Natural killer cell treated with Interleukin-12 subunit alpha and Interleukin-12 subunit beta and Interleukin-15 and Interleukin-18, amount 100 ng/mL, for 72 hours (primary cell): ENCODE measurements at places on chromosomes 1 and 21.
A peak's percentile ranks its signal among the peaks of the same experiment; 100 is the strongest.

- no peak for DNase-seq
Measured at GRCh38 chr1:94828251-94828650, 8.1 kb downstream of the SLC44A3 start.

DNA sequence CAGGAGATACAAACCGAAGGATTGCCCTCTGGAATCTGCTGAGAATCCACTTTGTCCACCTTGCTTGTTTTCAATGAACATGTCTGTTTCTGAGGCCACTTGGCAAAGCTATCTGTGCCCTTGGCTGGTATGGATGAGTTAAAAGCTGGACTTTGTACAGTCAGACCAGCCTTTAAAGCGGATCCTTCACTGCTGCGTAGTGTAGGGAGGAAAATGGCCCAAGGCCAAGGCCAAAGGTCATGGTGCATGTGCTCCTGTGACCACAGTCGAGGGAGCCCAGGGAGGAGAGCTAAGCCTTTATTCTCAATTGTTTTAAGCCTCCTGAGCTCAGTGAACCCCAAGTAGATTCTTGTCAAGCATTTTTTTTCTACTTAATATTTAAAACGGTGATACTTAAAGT lies 37.0 kb downstream of the KCNJ15 start:
- DNase-seq, result no peak

DNA sequence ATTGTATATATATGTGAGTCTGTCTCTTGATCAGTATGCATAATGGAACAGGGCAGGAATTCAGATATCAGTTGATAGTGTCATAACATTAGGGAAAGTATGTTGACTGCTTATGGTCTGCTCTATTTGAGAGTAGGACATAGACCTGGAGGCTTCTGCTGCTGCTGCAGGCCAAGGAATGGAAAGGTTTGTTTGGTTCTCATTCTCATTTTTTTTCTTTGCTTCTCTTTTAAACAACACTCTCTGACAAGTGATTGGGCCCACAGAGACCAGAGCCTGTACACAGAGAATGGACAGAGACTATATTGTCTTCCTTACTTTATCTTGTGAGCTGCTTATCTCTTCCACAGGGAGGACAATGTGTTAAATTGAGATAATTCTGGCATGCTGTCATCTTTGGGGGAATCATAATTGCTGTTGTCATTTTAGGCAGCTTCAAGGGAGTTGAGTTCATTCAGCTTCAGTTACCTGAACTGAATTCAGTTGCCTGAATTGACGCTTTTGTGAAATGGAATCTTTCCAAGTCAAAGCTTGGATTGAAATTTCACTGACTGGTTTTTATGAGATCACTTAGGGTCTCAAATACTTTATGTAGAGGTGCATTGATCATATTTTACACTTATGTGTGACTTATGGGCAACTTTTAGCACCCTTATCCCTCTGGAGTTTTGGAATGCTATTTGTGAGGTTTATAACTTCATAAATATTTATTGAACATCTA lies 16.9 kb downstream of the CAP1 start:
- no peak for DNase-seq

DNA sequence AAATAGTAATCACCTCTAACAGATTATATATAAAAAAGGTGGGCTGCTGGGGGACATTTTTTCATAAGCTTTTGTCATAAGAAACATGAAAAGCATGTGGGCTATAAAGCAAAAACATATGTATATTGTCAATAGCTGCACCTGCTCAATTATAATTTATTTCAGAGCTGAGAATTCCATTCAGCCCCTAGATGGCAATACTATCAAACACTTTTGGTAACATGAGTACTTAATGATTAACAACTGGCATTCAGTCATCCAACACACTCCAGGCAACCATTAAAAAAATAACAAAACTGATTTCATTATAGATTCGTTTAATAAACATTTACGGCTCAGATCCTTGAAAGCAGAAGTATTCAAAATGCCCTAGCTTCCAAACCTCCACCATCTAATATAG lies 115.1 kb downstream of the KCTD3 start:
- no peak for DNase-seq

DNA sequence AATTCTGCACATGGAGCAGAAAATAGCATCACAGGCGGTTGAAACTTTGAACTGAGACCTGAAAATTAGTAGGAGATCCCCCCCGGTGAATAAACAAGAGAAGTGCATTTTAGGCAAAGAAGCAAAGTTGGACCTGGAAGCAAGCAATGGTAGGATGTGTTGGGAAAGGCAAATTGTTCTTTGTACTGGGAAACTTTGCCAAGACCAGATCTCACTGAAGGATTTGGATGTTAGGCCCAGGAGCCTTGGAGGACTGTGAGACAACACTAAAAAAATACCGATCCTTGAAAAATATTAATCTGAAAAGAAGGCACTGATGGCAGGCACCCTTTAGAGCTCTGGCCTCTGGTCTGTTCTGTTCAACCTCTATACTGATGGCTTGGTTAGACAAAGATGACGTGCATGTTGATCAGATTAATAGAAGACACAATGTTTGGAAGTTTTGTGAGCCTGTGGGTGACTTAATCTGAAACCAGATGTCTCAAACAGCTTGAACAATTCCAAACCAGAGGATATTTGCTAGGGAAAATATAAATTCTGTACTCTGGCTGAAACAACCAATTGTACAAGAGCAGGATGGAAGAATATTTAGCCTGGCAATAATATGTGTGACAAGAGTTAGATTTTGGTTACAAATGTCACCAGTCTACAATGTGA lies 108.4 kb downstream of the ROR1 start:
- no peak for DNase-seq

DNA sequence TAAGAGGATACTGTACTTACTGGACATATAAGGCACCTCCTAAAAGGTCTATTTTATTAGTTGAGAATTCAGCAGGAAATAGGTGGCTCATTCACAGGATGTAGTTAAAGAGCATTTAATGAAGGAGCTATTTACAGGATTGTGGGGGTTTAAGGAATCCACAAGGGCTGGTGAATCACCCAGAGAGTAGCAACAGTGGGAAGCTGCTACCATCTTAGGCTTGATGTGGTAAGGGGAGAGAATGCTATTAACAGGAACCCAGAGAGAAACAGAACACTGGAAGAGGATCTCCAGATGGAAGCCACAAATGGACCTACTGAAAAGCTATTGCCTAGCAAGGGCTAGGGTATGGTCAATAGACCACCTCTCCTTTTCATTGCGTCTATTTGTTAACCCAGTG lies 52.0 kb upstream of the COL11A1 start:
- DNase-seq, result no peak

GRCh38 chr1:27591622-27592021 lies 12.3 kb downstream of the AHDC1 start:
- no peak for DNase-seq

DNA sequence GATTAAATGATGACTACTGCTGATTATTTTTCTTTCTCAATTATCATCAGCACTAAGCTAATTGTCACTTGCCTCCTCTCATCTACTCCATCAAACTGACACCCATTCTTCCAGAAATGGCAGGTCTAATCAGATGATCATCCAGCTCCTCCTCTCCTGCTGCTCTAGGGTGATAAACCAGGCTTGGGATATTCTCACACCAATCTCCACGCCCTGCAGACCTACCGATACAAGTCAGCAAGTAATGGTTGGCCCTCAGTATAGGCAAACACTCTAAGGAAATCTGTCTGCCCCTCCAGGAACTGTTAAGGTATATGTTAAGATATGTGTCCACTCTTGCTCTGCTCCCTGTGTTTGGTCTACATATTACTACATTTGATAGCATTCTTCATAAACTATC lies 36.3 kb upstream of the C1orf21 start:
- DNase-seq, result no peak

- no peak for DNase-seq
Measured at GRCh38 chr1:72438270-72438669, 155.9 kb upstream of the NEGR1 start.

GRCh38 chr1:167289966-167290365 lies 69.3 kb downstream of the POU2F1 start:
- DNase-seq, result no peak

DNA sequence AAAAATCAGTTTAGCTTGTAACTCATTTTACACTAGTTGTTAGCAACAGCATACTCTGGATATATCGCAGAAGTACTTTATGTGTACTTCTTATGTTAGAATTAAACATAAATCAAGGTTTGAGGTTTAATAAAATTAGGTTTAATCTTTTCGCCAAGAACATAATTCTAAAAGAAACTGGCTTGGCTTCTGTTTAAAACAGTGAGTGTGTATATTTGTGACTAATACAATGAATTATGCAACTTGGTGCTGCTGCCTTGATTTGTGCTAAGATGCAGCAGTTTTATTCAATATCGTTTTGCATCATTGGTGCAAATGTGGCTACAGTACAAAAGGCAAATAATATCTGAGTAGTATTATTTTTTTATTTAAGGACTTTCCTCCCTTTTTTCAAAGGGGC lies 44.8 kb downstream of the USP25 start:
- no peak for DNase-seq

- no peak for DNase-seq
Measured at GRCh38 chr1:41098730-41099460, 77.4 kb upstream of the SLFNL1 start.

DNA sequence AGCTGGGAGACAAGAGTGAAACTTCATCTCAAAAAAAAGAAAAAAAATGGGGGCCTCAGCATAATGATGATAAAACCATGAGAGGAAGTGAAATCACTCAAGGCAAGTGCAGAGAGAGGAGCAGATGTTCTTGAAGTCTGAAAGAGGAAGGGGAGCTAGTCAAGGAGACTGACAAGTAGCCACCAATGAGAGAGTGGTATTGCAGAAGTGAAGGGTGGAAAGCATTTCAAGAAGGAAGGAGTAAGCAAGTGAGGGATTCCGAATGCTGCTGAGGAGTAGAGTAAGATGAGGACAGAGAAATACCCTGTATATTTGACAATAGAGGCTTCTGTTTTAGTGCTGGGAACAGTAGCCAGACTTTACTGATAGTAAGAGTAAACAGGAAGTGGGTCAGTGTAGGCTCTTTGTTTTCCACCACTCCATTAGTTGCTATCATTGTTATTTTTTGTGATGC lies 2.9 kb downstream of the TATDN3 start:
- no peak for DNase-seq

DNA sequence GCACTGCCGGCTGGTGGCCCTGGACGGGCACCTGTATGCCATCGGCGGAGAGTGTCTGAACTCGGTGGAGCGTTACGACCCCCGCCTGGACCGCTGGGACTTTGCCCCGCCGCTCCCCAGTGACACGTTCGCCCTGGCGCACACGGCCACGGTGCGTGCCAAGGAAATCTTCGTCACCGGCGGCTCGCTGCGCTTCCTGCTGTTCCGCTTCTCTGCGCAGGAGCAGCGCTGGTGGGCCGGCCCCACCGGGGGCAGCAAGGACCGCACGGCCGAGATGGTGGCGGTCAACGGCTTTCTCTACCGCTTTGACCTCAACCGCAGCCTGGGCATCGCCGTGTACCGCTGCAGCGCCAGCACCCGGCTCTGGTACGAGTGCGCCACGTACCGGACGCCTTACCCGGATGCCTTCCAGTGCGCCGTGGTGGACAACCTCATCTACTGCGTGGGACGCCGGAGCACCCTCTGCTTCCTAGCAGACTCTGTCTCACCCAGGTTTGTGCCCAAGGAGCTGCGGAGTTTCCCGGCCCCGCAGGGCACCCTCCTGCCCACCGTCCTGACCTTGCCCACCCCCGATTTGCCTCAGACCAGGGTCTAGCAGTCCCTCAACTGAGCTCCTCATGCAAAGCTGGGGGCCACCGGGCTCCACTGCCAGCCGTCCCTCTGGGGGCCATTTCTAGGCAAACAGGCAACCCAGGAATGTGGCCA lies 2.1 kb downstream of the KLHDC7A start:
- no peak for DNase-seq

DNA sequence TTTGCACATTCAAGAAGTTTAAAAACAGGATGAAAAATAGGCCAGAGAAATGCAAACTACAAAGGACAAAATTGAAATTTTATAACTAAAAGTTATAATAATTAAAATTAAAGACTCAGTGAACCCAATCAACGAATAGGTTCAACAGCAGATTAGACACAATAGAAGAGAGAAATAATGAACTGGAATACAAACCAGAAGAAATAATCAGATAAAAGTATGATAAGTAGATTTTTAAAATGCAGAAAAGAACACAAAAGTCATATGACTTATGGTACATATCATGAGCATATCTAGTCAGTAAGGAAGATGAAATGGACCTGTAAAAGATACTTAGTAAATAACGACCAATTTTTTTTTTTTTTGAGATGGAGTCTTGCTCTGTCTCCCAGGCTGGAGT lies 108.1 kb upstream of the COG2 start:
- DNase-seq, result no peak

DNA sequence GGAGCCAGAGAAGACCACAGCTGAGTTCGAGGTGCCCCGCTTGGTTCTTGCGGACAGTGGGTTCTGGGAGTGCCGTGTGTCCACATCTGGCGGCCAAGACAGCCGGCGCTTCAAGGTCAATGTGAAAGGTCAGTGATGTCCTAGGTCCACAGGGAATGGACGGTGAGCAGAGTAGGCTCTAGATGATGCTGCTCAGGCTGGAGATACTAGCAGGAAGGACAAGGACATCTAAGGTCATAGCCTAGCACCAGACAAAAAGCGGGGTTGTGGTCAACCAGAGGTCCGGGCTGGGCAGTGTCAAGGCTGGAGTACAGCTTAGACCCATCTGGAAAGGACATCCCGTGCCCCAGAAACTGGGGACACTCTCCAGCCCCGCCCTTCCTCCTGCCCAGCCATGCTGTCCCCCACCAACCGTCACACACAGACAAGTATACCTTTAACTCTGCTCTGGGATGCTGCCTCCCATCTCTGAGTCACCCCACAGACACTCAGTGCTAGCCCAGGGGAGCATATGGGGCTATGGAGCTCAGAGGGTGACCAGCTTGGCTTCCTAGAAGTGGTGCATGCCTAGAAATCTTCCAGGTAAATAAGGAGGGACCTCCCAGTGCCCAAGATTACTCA lies 8.7 kb downstream of the TIE1 start:
- no peak for DNase-seq

- peak; percentile 85 for DNase-seq
Measured at GRCh38 chr1:155003766-155004351, 1.3 kb downstream of the ZBTB7B start.

DNA sequence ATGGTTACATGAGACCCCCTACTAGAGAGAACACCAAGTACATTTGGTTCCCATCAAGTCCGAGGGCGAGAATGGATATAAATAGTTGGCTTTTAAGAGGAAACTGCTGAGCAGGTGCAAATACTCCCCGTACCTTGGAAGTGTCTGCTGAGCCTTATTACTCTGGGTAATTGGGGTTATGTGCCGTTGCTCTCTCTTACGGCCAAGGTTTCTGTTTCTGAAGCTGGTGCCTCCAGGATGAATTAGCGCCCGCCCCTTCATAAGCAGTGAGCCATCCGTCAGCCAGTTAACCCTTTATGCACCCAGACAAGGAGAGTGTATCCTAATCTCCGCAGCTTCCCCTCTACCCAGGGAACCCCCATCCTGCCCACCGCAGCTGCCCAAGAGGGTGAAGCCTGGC lies 90.4 kb upstream of the AJAP1 start:
- no peak for DNase-seq

GRCh38 chr1:191432817-191433216 lies 725.4 kb upstream of the RGS18 start:
- DNase-seq, result no peak
